SK-N-SH (cell line): ENCODE measurements at places on chromosomes 4 and X.

GRCh38 chrX:23883737-23884354 is 23.9 kb downstream of the APOO start:
- DNase-seq: no peak

- DNase-seq: no peak
These were observed 71.3 kb downstream of the GLRA3 start for GRCh38 chr4:174757736-174758135.

- no peak for DNase-seq
These were observed 565.2 kb downstream of the PCDH18 start for GRCh38 chr4:136967069-136967468.

DNA sequence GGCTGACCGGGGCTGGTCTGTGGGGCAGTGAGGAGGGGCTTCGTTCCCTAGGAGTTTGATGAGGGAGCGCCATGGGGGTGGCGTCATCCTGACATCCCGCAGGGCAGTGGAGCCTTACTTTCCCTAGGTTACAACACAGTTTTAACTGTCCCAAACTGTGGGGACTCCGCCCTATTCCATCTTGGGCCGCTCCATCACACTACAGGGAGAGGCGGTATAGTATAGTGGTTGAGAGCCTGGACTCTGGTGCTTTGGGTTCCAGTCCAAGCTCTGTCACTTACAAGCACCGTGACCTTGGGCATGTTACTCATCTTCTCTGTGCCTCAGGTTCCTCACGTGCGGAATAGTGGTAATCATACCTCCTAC is 44.2 kb downstream of the ZNF185 start:
- no peak for DNase-seq

DNA sequence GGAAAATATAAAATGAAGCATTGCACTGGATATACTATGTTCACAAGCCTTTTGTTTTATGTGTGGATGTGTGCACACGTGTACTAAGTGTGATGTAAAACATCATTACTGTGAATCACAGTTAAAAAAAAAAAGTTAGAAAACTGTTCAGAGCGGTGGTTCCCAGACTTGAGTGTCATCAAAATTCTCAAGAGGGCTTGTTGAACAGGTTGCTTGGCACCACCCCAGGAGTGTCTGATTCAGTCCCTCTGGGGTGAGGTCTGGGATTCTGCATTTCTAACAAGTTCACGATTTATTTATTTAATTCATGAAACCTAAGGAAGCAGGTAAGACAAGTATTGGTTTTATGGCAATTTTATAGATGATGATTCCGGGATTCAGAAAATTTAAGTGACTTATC is 1.8 kb downstream of the CENPU start:
- DNase-seq: no peak

GRCh38 chr4:54365691-54366090 is 136.6 kb downstream of the PDGFRA start:
- DNase-seq: no peak

DNA sequence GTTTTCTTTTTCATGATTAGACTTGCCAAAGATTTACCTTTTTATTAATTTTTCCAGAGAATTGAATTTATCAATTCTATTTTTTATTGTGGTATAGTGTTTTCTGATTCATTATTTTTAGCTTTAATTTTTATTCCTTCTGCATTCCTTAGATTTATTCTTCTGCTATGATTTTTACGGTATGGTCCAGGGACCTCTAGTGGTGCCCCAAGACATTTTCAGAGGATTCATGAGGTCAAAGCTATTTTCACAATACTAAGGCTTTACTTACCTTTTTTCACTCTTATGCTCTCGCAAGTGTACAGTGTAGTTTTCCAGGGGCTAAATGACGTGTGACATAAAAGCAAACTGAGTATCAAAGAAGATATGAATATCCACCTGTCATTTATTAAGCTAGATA is 8.0 kb downstream of the RADX start:
- DNase-seq: no peak

- DNase-seq: no peak
These were observed 1081.5 kb upstream of the TENM3 start for GRCh38 chr4:181161669-181162068.

DNA sequence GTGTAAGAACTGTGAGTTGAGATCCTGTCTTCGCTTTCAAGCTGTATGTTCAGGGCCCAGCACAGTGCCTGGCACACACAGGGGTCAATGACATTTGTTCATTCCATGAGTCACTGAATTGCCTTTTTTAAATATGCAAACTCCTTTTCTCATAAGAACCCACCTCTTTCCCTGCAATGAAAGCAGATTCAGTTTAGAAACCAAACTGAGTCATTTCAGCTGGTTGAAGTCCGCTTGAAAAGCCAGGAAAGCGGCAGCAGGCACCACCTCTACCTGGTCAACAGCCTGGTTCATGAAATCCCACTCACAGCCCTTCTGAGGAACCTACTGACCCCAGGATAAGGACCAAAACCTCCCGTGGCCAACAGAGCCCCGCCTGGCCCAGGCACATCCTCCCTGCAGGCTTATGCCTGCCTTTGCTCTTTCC is 4.5 kb upstream of the C1QTNF7 start:
- DNase-seq: no peak

- DNase-seq: no peak
These were observed 34.7 kb upstream of the PLAC1 start for GRCh38 chrX:134692990-134693389.

GRCh38 chr4:137705171-137705783 is 173.0 kb upstream of the PCDH18 start:
- no peak for DNase-seq

DNA sequence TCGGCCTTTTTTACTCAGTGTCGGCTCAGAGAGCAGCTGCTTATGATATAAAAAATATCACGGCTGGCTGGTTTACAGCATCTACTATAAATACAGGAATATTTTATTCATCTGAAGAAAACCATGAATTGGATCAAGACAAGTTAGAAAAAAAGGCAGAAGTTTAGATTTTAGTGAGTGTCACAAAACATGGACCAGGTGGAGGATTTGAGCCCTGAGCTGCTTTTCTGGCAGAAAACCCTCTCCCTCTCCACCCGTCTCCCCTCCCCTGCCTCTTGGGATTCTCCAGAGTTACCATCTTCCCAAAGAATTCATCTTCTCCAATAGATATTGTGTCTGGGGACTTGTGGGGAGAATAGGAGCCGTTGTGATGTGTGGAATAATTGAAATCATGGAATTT is 142.8 kb upstream of the RAI2 start:
- no peak for DNase-seq
